ENCODE measurements at places on chromosomes 1 and 21.

GRCh38 chr1:115211071-115211745 lies 121.9 kb upstream of the TSPAN2 start:
- no peak for DNase-seq

GRCh38 chr1:39081271-39082009 lies 55.3 kb downstream of the NDUFS5 start:
- peak; percentile 38 for DNase-seq

DNA sequence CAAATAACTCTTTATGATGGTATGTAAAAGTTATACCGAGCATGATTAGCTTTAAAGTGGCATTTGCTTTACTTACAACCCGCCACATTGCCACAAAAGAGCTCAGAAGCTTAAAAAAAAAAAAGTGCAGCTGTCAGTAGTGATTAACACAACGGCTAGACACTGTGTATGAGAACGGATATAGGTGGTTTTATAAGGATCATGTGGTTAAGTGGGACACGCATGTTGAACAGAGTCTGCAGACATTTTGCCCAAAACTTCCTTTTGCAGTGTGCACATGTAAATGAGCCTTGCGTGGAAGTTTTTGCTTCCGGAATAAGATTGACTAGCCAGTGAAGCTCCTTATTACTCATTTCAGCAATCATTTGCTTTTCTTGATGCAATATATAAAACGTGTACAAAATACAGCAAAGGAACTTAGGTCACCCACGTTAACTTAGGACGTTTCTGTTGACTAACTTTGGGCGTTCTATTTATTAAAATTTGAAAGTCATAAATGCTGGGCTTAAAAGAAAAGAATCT lies 58.7 kb upstream of the RGS1 start:
- no peak for DNase-seq

DNA sequence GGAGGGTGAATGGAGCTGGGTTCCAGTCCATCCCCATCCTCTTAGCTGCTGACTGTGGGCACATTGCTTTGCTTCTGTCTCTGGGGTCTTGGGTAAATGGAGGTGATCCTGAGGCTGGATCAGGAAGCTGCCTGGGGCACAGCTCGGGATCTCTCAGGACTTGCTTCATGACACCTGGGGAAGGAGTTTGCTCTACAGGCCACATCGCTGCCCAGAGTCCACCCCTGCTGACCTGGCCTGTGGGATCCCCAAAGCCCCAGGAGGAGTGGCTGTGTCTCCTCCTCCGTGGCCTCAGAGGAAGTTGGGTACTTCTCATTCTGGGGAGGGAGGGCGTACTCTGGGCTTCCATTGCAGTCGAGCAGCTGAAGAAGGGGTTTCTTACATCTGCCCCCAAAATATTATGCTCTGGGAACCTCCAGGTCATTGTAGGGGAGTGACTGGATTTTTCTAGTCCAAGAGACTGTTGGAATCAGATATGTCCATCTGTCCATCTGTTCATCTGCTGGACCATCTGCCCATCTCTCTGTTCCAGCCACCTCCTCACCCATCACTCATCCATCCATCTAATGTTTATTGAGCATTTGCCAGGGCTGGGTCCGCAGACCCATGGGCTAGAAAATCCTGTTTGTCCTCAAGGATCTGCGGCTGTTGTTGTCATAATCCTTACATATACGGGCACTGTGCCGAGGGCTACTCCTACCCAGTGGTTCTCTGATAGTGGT lies 45.9 kb downstream of the ARHGEF10L start:
- DNase-seq: no peak

- DNase-seq: no peak
Measured at GRCh38 chr1:170662561-170663403, 1.1 kb upstream of the PRRX1 start.

DNA sequence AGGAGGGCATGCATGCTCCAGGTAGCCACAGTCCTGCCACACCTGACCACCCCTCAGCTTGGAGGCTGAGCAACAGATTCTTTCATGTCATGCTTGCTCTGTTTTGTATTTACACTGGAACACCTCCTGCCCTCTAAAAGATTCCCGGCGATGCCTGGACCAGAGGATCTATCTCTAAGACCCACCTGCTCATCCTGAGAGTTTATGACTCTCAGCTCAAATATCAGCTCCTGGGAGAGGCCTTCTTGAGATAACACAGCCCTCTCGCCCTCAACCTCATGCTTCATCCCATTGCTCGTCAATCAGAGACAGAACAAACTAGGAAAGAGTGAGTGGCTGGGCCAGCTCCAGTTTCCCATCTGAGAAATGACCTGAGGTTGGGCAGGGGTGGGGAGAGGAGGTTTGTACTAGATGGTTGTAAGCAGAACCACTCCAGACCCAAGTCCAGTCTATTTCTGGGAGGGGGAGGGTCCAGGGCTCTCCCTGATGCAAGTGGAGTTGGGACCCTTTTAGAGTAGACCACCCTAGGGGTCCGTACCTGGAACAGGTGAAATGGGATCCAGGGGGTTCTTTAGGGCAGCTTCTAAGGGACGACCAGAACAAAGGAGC lies 524.5 kb downstream of the MATN1 start:
- no peak for DNase-seq

- no peak for DNase-seq
Measured at GRCh38 chr1:32390904-32391870, 3.1 kb downstream of the BSDC1 start.

Measured in hepatic stellate cell (primary cell).